ENCODE measurements at places on chromosomes 7 and 10.
A peak's percentile ranks its signal among the peaks of the same experiment; 100 is the strongest.

DNA sequence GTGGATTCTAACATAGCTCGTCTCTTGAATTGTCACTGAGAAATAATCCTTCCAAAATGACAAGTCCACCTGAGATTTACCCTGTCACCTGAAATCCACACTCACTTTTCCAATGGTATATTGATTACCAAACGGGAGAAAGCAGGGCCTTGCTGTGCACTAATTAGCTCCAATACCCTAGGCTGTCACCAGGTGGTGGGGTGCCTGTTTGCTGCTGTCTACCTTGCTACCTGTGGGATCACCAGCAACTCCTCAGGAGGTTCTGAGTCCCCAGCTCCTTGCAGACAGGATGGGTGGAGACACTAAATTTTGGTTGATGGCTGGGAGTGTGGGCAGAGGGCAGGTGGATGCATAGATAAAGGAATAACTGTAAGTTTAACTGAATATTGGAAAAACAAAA is 237.2 kb upstream of the ZNF32 start:
- DNase-seq: no peak

- DNase-seq: no peak
These were observed 28.0 kb upstream of the CABCOCO1 start for GRCh38 chr10:61634746-61635145.

- DNase-seq: no peak
These were observed 44.7 kb downstream of the DNAJC12 start for GRCh38 chr10:67793313-67793712.

GRCh38 chr10:62264702-62265436 is 3.8 kb downstream of the RTKN2 start:
- peak; percentile 87 for DNase-seq

DNA sequence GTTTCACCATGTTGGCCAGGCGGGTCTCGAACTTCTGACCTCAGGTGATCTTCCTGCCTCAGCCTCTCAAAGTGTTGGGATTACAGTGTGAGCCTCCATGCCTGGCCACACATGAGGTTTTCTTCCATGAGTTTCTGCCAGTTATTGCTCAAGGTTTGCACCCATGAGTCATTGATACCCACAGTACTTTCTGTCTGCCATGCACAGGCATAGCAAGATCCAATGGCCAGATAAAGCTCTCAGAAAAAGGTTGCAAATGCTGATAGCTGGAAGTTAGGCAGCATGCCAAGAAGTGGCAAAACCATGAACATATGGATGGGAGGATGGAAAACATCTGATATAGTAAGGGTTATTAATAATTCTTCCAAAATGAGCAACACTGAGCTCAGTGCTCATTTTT is 298.7 kb upstream of the NRG3 start:
- DNase-seq: no peak

DNA sequence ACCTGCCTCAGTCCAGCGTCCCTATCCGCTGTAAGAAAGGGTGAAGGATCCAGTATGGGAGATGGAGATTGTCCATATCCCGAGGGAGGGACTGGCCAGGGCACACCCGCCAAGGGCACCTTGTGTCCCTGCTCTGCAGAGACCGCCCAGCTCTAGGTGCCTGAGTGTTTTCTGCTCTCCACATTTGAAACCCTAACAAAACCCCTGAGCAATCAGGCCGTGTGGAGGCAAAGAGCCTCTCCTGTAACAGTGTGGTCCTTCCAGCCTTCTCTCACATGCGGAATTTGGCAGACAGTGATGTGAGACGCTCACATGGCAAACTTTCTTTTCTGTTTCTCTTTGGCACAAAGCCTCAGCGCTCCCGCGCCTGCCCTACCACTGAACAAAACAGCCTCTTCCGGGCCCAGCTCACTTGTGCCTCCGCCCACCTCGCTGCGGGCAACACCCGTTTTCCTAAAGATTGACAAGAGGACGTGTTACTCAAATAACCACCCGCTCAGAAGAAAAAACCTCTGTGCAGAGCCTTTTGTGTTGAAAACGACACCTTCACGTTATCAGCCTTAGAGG is 514.8 kb downstream of the DNAJB6 start:
- peak; percentile 8 for DNase-seq
